ENCODE measurements at places on chromosomes 7 and 10.

DNA sequence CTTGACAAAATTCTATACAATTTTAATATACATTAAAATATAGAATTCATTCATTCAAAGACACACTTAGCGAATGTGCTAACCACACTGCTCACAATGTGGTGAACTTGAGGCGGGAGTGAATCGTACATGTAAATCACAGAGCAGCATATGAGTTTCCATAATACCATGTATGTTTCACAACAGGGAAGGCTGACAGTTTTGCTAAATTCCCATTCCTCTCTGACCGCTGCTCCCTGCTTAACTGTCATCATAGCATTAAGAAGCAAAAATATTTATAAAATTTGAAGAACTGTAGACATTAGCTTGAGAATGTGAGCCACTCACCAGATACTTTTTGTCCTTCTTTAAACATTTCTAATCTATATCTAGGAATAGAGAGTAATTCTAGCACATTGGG is 763.3 kb downstream of the MAGI2 start:
- DNase-seq: no peak
- no peak overlapping the region for H3K4me3 ChIP-seq
- no peak overlapping the region for H3K27ac ChIP-seq
- no peaks in the 10 kb centered on the region for H3K36me3 ChIP-seq
- no peaks in the 10 kb centered on the region for H3K4me1 ChIP-seq

DNA sequence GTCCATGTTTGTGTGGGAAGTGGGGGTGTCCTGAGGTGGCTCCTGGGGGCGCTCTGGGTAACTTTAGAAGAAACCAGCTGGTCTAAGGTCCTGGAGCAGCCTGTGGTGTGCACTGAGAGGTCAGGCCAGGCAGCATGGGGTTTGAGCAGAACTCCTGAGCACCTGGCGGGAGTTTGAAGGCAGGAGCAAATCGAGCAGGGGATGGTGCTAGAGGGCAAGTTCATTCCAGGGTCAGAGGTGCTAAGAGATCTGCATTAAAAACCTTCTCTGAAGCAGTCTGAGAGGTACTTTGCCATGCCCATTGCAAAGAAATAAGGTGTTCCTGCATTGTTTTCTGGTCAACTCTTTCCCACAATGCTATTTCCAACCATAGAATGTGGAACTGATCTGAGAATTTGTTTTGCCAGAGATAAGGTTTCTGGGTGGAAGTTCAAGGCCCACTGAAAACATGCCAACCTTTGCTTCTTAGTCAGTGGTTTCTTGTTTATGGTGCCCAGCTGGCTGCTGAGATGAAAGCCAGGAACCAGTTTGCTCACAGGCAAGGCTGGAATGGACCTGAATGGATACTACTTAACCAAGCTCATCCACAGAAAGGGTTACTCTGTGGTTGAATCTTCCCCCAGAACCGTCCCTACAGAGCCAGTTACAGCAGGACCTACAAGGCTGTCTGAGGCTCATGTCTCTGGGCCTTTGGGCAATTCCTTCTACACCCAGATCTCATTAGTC is 136.3 kb upstream of the TMEM72 start:
- H3K27me3 ChIP-seq: peaks cover 15% of the 10 kb centered on the region
- H3K4me3 ChIP-seq: no peak overlapping the region
- H3K36me3 ChIP-seq: no peaks in the 10 kb centered on the region
- no peak overlapping the region for H3K27ac ChIP-seq

- DNase-seq: no peak
- H3K4me3 ChIP-seq: no peak overlapping the region
- peaks cover 16% of the 10 kb centered on the region for H3K4me1 ChIP-seq
- H3K27me3 ChIP-seq: no peaks in the 10 kb centered on the region
- H3K27ac ChIP-seq: no peak overlapping the region
These were observed 56.6 kb downstream of the CUX1 start for GRCh38 chr7:101874028-101874427.

GRCh38 chr7:128055637-128056036 is 24.4 kb upstream of the LRRC4 start:
- peaks cover 50% of the 10 kb centered on the region for H3K4me1 ChIP-seq
- H3K27me3 ChIP-seq: no peaks in the 10 kb centered on the region
- H3K4me3 ChIP-seq: no peak overlapping the region
- DNase-seq: no peak

GRCh38 chr10:5748394-5748803 is 63.8 kb downstream of the TASOR2 start:
- no peak overlapping the region for H3K4me3 ChIP-seq
- DNase-seq: no peak
- no peaks in the 10 kb centered on the region for H3K27me3 ChIP-seq

DNA sequence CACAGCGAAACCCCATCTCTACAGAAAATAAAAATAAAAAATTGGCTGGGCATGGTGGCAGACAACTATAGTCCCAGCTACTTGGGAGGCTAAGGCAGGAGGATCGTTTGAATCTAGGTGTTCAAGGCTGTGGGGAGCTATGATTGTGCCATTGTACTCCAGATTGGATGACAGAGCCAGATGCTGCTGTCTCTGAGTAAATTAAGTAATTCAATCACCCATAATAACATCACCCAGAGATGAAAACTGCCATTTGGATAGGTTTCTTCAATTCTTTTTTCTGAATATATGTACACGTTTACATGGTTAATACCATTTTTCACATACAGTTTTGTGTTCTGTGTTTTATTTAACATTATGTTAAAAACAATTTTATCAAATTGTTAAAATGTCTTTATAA is 79.3 kb downstream of the WIPF3 start:
- H3K4me1 ChIP-seq: peaks cover 5% of the 10 kb centered on the region
- no peak overlapping the region for H3K4me3 ChIP-seq
- no peak overlapping the region for H3K27ac ChIP-seq
- peaks cover 30% of the 10 kb centered on the region for H3K27me3 ChIP-seq
